ENCODE measurements at places on chromosomes 16 and 17. TPM values are rescaled to one million over a fixed set of nuclear protein-coding genes. Genes with fewer than 3 reads are reported as not detected.

The RNF227 gene
- 6.6 TPM for total RNA-seq

The CES3 gene
- 0.08 TPM for total RNA-seq

DNA sequence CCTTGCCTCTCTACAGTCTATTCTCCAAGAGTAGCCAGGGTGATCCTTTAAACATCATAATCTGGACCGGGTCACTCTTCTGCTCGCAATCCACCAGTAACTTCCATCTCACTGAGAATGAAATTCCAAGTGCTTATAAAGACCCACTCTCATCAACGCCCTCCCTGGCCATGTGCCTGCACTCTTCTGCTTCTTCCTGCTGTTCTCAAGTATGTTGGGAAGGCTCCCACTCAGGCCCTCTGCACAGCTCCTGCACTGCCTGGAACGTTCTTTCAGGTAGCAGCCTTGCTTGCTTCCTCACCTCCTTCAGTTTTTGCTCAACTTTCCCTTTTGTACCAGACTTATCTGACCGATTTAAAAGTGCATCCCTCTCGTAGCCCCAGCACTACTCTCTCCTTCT is 44.4 kb downstream of the BRD7 start:
- no peak for DNase-seq

The GPR142 gene
- total RNA-seq: not detected

- DNase-seq: no peak
Observed at GRCh38 chr16:87216148-87216840, 100.9 kb downstream of the C16orf95 start.

DNA sequence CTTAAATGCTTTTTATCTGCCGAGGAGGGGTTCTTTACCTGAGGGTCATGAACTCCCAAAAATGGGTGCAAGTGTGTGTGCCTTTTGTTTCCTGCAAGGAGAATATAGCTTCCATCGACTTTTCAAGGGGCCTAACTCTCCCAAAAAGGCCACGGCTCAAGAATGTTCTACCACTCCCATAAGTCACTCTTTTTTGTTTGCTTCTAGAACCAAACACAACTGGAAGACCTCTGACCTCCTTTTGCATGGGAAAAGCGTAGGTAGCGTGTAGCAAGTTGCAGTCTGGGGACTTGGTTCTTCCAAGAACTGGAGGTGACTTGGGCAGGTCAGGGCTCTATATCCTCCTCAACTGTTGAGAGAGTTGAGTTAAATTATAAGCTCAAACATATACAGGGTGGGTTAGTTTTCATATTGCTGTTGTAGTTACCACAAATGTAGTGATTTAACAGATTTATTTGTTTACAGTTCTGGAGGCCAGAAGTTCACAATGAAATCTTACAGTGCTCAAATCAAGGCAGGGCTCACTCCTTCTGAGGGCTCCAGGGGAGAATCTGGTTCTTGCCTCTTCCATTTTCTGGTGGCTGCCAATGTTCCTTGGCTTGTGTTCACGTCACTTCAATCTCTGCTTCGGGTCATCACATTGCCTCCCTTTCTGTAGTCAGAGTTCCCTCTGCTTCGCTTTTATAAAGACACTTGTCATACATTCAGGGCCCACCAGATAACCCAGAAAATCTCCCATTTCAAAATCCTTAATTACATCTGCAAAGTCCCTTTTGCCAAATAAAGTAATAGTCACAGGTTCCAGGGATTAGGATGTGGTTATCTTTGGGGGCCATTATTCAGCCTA is 1.4 kb downstream of the TMEM97 start:
- no peak for DNase-seq

- DNase-seq: no peak
Observed at GRCh38 chr17:57120814-57121213, 35.8 kb downstream of the AKAP1 start.
